ENCODE measurements at places on chromosomes 1 and 21.
A peak's percentile ranks its signal among the peaks of the same experiment; 100 is the strongest.

GRCh38 chr21:17834639-17835354, 15.6 kb upstream of the C21orf91 start:
- no peak for DNase-seq

DNA sequence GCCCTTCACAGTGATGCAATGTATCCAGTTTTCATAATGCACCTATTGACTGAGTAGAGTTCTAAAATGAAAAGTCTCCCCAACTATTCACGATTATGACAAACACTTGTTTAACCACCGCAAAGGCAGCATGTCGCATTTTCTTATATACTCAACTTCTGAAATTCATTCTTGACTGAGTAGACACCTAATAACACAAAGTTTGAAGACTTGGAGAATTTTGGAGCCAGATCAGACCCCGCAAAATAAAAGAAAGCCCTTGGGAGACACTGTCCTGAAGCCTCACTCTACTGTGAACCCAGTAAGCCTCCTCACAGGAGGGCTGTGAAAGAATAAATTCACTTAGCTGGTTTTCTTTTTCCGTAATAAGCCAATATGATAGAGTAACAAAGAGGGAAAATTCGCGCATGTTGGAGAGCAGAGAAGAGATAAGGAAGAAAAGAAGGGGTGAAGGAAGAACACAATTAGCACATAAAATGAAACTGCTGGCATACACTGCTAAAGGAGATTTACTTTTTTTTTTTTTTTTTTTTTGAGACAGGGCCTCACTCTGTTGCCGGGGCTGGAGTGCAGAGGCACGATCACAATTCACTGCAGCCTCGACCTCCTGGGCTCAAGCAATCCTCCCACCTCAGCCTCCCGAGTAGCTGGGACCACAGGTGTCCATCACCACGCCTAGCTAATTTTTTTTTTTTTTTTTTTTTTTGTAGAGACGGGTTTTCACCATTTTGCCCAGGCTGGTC, 492 bp upstream of the COLGALT2 start:
- DNase-seq: no peak

- DNase-seq: no peak
These were observed 112.6 kb downstream of the MACF1 start for GRCh38 chr1:39317111-39317510.

GRCh38 chr1:43435146-43436145, 18.3 kb downstream of the HYI start:
- DNase-seq: no peak

- DNase-seq: no peak
These were observed 63.2 kb downstream of the DTL start for GRCh38 chr1:212098771-212099170.

DNA sequence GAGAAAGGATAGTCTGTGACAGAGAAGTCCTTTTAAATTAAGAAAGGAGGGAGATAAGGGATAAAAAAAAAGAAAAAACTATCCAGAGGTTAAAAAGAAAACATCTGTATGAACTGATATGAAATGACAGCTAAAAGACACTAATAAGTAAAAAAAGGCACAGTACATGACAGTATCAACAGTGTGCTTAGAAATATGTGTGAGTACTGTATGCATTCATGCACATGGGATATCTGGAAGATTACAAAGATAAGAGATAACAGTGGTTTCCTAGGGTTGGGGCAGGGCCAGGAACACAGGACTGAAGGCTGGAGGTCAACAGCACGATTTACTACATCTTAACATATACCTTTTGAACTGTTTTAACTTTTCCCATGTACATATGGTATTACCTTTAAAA, 13.3 kb downstream of the PTP4A2 start:
- no peak for DNase-seq

GRCh38 chr1:225349826-225350225, 78.0 kb downstream of the LBR start:
- no peak for DNase-seq

- DNase-seq: peak; percentile 56
These were observed 8.8 kb upstream of the FGR start for GRCh38 chr1:27643600-27644368.

DNA sequence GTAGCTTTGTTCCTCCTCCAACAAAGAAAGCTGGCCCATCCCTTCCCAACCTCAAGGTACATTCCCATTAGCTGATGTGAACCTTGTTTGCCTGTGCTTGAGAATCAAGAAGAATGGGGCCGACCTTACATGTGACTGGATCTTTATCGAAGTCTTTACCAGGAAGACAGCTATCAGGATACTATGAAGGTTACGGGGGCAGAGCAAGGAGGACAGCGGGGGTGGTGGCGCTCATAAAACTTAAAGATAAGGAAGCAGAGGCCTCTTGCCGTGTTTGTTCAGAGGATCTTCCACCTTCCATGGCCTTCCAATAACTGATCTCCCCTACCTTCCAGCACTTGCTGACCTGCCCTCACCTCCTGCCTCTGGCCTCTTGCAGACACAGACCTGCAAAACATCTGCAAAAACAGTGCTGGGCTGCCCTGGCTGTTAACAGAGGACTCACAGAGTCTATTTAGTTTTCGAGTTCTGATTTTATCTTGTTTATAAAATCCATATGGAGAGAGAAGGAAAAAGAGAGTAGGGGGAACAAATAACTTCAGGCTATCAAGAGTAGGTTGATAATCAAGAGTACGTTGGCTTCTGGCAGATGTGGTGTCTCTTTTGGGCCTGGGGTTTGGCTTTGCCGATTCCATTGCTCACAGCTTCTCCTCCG, 198.0 kb downstream of the HUNK start:
- no peak for DNase-seq

DNA sequence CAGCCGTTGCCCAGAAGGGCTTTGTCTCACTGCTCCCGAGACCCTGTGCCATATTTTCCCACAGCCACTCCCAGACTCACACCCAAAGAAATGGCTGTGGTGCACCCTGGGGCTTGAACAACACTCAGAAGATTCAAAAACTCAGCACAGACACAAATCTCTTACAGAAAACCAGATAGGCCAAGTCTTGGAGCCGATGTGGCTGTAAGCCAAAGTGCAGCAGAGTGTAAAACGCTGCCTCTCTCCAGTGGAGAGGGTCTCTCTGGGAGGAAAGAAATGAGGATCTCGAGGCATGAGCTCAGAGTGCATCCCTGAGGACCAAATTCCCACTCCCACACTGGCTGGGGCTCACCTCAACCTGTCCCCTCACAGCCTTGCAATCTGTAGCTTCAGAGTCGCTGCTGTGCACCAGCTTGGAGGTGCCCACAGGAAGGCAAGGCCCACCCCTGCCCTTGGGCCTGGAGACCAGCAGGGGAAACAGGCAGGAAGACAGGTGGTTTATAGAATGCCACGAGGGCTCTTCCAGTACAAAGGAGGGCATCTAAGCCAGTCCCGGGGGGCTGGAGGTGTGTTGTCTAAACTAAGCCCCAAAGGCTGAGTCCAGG, 171.3 kb upstream of the AJAP1 start:
- no peak for DNase-seq

- DNase-seq: no peak
These were observed 116.8 kb downstream of the DTL start for GRCh38 chr1:212152308-212152693.

GRCh38 chr1:154434346-154435085, 29.4 kb downstream of the IL6R start:
- no peak for DNase-seq

- DNase-seq: peak; percentile 76
These were observed 4.4 kb upstream of the LGR6 start for GRCh38 chr1:202189001-202189790.

DNA sequence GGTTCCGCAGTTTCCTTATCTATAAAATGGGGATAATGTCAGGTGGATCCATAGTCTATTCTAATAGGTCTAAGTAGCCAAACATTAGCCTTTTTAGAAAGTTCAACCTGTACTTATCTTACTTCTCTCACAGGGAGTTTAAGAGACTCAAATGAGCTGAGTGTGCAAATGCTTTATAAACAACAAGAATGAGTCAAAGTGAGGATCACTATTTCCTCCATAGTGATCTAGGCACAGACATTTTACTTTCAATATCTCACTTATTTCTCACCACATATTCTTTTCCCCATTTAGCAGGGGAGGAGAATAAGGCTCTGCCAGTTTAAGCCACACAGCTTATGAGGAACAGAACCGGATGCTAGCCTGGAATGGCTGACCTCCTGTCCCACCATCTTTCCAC, 92.1 kb upstream of the LMO4 start:
- DNase-seq: no peak

DNA sequence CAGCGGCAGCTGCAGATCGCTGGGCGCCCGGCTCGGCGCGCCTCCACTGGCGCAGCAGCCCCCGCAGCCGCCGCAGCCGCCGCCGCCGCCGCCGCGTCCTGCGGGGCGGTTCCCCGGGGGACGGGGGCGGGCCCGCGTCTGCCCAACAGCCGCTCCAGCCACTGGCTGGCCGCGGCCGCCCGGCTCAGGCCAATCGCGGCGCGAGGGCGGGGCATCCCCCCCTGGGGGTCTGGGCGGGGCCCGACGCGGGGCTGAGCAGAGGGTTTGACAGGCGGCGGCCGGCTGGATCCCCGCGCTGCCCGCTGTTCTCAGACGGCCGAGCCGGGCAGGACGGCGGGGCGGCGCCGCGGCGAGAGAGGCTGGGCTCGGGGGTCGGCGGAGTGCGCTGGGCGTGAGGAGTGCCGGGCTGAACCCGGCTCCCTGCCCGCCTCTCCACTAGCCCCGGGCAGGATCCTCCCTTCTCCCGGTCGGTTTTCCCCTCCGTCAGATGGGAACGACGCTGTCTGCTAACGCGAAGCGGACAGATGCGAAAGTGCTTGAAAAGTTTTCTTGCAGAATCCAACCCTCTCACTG, at the start of gene GLIS1:
Gene GLIS1, minus strand, starts transcription at position 56 of the 573 bp plus-strand sequence. CDS start 1,100 bp downstream, outside the sequence.
- DNase-seq: peak; percentile 54

DNA sequence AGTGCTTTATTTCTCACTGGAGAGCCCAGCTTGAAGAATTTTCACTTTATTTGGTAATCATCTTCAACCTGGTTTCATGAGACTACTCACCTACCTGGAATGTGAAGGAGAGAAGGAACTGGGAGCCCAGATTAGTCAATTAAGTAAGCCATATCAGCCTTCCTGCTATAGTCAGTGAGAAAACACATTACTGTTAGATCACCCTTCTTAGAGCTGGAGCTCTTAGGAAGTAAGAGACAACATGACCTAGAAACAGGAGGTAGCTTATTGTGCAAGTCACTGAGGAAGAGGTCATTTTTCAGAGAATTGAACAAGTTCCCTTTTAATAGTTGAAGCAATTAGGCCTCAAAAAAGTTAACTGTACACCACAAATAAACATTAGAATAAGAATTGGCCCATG, 49.2 kb upstream of the TEKT2 start:
- DNase-seq: no peak

DNA sequence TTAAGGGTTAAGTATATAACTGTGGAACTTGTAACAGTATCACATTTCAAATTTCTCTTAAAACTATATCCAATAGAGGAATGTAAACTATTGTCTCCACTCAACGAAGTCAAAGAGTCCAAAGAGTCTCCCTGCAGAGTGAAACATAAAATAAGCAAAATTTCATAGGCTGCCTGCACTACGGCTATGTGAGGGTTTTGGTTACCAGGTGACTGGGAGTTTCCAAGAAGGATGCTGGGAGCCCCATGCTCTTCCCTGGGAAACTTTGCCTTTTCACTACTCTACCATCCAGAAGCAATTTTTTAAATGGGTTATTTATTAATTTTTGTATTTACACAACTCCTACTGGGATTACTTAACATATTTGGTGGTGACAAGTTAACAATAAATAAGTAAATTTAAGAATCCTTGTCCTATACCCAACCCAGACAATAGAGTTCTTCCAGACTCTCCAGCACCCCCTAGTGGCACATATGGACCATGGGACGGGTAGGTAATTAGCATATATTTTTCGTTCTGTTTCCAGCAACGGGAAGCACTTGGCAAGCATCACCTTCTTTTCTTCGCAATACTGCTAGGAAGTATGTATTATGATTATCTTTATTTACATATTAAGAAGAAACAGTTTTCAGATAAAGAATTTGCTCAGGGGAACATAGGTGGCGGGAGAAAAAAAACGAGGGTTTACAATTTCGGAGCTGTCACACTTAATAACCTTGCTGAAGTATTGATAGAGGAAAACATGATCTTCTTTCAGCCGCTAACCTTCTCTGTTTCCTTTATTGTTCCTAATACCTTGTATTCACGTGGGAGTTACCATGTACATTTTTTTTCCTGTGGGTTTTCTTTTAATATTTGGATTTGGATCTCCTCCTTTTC, 3.5 kb downstream of the FMO2 start:
- DNase-seq: peak; percentile 15

DNA sequence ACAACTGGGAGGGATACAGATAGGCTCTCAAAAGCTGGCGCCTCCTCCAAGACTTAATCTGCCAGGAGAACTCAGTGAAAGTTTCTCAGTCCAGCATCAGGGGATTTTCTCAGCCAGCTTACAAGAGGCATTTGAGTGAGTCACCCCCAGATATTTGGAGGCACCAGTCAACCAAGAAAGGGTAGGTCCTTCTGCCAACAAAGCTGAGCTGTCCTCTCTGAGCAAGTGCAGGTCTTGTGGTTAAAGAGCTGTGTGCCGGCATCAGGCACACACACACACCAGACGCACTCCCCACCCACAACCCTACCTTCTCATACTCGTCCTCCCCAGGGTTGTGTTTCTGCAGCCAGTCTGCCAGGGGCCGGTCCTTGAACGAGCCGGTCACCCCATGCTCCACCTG, 27.0 kb upstream of the PPP1R15B start:
- no peak for DNase-seq
